ENCODE measurements at places on chromosomes 2 and 18.

DNA sequence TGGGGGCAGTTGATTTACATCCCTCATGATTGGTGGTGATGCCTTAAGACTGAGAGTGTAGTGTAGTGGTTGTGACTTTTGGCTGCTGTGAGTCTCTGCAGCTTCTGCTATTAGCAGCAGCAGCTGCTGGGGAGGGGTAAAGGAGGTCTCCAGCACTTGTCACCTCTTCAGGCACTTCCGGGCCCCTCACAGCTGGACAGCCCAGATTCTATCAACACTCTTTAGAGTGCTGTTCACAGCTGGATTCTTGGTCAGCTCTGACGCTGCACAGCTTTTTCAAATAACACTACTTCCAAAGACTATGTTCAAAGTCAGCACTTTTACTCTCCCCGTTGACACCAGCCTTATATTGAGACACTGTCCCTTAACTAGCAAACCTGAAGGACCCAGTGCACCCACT, 396.0 kb downstream of the MEIS1 start:
- DNase-seq, result no peak

- DNase-seq, result no peak
Observed at GRCh38 chr2:146847846-146848245, 997.0 kb upstream of the ACVR2A start.

DNA sequence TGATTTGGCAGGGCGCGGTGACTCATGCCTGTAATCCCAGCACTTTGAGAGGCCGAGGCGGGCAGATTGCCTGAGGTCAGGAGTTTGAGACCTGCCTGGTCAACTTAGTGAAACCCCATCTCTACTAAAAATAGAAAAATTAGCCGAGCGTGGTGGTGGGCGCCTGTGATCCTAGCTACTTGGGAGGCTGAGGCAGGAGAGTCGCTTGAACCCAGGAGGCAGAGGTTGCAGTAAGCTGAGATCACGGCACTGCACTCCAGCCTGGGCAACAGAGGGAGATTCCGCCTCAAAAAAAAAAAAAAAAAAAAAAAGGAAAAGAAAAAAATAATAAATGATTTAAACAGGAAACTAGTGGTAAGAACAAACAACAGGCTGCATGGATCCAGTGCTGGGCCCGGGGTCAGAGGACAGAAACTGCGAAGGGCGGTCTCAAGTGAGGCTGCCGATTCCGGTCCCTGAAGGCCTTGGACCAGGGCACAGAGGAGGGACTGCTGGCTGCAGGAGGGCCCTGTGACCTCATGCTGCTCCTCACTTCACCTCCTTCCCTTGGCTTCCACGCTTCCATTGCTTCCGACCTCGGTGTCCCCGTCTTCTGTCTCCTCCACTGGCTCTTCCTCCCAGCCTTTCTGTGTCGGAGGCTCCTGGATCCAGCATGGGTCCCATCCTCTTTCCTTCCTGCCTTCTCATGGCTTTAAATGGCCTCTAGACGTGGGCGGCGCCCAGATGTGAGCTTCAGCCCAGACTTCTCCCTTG, 2.1 kb upstream of the GRHL1 start:
- no peak for DNase-seq

DNA sequence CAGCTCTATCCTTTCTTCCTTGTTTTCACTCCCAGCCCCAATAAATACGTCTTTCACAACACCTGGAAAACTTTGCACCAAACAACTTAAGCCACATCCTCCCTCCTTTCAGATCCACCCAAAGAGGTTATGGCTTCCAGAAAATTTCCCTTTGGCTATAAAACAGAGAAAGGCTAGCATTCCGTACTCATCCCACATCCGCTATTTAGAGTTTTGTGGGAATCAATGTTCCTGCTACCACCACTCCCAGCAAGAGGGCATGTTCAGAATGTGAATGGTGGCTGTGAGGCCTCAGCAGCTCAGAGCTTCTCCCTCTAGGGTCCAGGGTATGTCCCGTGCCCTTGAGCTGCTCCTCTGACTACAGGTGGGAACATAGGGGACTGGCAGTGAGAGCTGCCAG, 214.6 kb downstream of the NCK2 start:
- DNase-seq, result no peak

DNA sequence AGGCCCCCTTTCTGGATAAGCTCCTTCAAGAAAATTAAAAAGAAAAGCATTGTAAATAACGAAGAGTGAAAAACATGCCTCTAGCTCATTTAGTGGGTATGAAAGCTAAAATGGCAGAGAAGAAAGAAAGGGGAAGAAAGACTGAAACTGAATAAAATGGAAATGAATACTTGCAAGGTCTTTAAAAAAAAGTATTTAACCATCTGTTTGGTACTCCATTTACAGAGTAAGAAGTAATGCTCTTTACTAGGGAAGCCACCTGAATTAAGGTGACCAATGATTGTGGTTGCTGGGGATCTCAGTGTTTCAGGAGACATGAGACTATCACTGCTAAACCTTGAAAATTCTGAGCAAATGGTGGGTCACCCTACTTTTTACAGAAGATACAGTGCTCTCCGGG, 17.7 kb upstream of the ARL5A start:
- no peak for DNase-seq

DNA sequence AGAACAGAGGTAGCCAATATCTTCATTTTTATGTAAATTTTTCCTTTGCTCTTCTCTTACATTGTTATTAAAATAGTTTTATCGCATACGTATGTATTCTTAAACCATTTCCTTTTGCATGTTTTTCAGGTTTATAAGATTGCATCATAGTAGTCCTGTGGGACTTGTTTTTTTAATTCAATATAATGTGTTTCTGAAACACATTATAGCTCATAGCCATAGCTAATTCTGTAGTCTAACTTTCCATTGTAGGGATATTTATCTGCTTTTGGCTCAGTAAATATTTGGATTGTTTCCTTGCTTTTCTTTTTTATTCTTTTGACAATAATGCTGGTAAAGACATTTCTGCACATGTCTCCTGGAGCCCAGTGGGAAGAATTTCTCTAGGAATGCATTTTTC, 484.3 kb downstream of the PTPRM start:
- no peak for DNase-seq

GRCh38 chr2:240911641-240912265, 5.6 kb downstream of the CROCC2 start:
- no peak for DNase-seq

DNA sequence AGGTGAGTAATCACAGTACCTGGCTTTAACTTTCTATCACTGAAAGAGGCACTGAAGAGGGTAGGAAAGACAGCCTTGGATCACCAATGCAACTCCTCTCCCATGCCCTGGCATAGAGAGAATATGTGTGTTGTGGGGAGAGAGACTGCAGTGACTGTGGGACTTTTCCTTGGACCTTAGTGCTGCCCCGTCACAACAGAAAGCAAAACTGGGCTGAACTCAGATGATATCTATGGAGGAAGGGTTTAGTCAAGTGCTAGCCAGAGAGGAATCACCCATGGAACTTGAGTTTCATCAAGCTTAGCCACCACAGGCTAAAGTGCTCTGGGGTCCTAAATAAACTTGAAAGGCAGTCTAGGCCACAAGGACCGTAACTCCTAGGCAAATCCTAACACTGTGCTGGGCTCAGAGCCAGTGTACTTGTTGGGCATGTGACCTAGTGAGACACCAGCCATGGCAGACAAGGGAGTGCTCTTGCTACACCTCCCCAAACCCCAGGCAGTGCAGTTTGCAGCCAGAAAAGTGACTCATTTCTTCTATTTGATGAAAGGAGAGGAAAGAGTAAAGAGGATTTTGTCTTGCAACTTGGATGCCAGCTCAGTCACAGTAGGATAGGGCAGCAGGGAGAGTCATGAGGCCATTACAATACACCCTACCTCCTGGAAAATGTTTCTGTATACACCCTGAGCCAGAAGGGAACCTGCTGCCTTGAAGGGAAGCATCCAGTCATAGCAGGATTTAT, 105.8 kb upstream of the SPOPL start:
- no peak for DNase-seq

DNA sequence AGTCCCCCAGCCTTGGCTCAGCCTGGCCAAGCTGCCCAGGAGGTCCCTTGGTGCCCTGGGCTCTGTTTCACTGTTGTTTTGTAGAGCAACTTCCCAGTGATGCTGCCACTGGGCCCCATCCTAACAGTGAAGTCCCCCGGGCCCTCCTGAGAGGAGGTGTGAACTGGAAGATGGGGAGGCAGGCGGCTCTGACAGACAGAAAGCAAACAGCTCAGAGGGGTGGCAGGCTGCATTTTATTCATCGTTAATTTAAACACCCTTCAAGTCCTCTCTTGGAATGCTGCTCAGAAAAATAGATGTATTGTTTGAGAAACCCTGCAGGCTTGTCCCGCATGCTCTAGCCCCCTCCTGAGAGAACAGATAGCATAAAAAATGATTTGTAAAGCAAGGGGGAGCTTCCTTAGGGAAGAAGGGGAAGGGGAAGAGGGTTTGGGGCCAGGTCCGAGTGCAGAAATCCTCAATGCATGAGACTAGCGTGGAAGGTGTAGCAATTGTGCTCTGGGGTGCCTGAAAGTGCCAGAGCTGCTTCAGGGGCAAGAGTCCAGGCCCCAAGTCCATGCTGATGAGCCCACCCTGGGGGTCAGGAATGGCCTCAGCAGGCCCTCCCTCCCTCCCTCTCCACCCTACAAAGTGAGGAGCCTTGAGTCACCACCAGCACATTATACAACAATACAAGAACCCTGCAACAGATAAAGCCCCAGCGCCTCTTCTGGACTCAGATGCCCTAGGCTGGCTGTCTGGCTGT, 113.6 kb downstream of the MSH2 start:
- DNase-seq, result no peak

DNA sequence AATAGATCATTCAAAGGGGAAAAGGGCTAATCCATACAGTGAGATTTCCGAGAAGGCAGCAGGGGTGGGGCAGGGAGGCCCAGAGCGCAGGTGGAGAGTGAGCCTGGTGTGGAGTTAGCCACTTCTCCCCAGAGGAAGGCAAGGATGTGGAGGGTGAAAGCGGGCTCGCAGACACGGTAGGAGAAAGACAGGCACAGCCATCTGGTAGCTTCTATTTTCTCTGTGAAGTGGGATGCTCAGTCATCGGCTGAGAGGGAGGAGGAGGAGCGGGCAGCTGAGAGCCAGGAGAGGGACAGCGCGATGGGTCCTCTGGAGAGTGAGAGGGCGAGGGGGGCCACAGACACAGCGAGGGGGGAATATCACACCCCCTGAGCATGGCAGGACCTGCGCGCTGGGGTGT, 153.3 kb upstream of the NDUFV2 start:
- DNase-seq, result no peak

DNA sequence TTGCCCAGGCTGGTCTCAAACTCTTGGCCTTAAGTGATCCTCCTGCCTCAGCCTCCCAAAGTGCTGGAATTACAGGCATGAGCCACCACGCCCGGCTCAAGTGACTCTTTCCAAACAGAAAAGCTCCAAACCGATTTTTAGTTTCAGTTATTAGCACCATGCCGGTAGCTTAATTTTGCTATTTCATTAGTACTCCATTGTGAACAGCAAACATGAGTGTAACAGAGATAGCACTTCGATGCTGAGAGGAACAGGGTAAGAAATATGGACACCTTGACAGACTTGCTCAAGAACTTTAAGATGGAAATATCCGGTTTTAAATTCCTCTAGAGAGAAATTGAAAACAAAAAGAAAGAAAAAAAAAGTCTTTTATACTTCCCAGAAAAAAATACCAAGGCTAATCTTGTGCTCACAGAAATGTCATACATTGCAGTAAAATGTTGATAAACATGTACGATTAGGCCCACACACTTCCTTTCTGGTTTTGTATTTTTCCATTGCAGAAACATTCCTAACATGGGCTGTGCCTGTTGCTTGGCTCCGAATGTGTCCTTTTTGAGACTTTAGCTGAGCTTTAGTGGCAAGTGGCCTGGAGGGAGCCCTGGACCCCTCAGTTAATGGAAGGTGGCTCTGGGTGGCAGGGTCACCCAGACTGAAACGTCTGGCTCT, 18.3 kb downstream of the FHL2 start:
- DNase-seq, result no peak

DNA sequence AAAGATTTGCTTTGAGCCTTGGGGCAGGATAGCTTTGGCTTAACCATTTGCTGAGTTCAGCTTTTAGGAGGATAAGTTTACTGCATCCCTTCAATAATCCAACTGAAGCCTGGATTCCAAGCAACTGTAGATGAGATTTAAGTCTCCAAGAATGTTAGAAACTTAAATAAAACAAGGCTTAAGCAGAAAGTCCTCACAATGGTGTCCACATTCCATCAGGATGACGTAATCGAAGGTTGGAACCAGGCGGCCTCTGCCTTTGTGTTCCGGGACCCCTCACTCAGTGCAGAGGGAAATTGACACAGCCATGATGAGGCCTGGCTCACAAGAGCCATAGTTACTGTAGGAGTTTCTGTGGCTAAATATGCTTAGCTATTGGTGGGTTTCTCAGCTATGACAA, 260.4 kb downstream of the LPIN1 start:
- DNase-seq, result no peak

DNA sequence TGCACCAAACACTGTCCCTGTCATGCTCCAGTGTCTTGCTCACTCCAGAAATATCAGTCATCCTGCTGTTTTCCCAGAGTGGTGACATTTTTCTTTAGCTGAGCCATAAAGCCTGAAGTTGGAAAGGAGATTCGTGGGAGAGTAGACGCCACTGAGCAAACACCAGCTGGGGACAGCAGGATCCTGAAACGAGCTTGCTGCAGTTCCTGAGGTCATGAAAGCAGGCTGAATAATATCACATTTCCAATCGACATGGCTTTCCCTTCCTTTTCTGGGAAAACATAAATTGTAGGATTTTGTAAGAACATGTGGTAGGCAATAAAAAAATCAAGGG, 276.4 kb downstream of the CDCA7 start:
- DNase-seq, result no peak

- DNase-seq, result no peak
Observed at GRCh38 chr2:121132054-121132761, 152.8 kb downstream of the TFCP2L1 start.

- DNase-seq, result peak; percentile 57
Observed at GRCh38 chr2:218981390-218981880, 3.5 kb downstream of the FEV start.

- DNase-seq, result peak; percentile 80
Observed at GRCh38 chr2:238160206-238161129, 1.7 kb downstream of the ERFE start.

DNA sequence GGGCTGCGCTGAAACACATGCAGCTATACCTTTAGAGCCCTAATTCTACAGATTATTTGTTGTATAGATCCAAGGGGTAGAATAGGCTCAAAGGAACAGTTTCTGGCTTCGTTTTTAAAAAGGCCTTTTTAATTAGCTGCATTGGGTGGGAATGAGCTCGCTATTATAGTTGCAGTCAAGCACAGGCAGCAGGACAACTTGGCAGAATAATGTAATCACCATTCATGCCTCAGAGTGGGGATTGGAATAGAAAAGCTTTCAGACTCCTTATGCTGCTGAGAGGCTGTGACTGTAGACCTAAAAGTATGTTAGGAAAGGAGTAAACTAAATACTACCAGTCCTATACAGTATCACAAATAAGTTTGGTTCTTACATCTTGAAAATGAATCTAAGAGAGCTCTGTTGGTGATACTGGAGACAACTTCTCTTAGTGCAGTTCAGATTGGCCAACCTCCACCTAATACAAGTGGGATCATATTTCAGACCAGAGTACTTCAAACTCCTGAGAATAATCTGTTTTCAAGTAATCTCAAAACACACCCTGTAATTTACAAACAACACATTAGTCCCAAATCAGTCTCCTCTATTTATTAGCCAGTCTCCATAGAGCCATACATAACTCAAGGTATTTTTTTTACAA, 121.4 kb downstream of the ANTXR1 start:
- no peak for DNase-seq

All from Karpas-422 (cell line).